ENCODE measurements at places on chromosomes 16 and 17.

DNA sequence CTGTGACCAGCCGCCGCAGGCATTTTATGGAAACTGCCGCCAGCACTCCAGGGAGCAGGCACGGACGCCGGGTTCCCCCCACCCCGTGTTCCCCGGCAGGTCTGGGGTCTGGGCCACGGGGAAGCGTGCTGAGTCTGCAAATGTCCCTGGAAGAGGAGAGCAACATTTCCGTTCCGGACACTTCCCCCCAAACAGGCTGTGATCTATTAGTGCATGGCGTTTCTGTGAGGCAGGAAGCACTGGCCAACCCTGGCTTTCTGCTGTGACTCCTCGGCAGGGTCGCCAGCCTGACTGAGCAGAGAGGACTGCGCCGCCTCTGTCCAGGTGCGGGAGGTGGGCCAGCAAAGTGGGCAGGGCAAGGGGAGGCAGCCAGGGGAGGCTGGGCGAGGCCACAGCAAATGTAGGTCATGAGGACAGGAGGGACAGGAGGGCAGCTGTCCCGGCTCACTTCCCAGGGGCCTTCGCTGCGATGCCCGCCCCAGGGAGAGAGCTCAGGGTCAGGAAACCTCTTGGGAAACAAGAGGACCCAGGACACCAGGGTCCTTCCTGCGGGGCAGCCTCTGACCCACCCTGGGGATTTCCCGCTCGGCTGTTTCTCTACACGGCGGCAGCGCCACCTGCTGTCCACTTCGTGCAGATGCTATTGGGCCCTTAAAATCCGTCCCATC is 9.5 kb downstream of the FOXF1 start:
- peak; percentile 80 for DNase-seq

DNA sequence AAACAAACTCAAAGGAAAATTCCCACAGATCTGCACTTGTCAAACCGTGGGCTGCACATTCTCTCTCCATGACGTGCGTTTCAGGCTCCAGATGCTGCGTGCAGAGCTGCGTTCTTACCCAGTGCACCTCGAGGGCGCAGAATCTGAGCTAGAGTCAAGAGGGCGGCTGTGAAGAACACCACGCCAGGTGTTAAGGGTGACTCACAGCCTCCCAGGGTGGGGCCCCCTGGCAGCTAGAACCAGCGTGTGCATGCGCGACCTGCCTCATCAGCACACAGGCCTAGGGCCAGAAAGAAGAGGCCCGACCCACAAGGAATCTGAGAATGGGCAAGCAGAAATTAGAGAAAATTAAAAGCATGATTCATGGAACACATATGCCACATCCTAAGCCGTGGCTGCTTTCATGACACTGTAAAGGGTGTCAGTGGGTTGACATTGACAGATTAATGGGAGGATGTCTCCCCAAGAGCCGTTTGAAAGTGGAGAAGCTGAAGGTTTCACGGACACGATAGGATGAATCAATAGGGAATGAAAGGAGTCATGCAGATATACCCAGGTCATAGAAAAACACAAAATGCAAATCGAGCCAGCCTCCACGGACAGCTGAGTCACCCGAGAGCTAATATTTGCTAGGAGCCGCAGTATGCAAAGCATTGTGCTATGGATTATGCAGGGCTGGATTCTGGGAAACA is 29.0 kb downstream of the MARCHF10 start:
- DNase-seq: peak; percentile 89

- no peak for DNase-seq
Measured at GRCh38 chr17:35218915-35219314, 24.0 kb upstream of the SLFN5 start.

DNA sequence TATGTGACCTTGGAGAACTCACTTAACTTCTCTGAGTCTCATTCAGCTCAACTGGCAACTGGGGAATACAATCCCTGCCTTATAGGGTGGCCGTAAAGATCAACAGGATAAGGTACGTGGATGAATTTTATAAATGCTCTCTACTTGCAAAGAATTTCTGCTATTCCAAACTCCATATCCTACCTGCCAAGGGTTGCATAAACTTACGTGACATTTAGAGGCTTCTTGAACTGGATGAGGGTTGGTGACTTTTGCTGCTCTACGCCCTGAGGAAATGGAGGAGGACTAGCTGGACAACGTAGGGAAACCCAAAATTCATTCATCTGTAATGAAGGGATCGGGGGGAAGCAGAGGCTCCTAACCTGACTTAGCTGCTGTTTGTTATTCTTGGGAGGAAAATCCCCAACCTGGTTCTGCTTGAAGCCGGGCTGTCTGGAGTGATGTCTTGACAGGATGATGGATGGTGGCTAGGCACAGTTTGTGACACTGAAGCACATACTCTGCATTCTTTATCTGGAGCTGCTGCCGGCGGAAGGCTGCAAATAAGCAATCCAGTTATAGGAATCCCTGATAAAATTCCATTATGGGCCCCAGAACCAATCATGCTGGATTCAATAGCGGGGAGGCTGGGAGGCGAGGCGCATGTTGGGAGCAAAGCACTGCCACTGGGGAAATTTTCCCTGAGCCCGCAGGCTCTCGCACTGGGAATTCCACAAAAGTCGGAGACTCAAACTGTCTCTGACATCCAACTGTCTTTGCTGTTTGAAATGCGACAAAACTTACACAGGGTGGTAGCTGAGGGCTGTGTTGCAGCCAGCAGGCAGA is 94.7 kb upstream of the SDK2 start:
- no peak for DNase-seq

DNA sequence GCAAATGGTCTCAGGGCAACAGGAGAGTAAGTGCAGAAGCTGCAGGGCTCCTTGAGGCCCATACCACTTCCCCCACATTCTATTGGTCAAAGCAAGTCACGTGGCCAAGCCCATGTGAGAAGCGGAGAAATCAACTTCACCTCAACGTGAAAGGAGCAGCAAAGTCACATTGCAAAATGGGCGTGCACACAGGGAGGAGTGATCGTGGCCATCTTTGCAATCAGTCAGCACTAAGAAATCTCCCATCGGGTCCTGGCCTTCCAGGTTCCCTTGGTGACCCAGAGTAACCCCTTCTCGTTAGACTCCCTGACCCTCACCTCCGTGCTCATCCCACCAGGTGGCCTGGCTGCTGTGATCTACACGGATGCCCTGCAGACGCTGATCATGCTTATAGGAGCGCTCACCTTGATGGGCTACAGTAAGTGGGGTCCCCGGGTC is 38.0 kb downstream of the SLC5A11 start:
- no peak for DNase-seq

DNA sequence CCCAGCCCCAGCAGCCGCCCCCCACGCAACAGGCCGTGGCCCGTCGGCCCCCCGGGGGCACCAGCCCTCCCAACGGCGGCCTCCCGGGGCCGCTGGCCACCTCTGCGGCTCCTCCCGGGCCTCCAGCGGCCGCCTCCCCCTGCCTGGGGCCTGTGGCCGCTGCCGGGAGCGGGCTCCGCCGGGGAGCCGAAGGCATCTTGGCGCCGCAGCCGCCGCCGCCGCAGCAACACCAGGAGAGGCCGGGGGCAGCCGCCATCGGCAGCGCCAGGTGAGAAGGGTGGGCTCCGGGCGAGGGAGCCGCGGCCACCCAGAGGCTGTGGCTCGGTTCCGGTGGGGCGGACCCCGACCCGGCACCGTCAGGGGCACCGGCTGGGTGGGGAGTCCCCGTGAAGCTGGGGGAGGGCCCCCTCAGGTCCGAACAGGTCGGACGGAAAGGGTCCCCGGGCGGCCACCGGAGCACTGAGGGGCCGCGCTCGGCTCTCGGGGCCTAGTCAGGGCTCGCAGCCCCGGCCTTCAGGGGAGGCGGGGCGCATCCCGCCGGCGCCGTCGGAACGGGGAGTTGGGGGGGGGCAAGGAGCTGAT is 583 bp downstream of the ATXN2L start:
- no peak for DNase-seq

DNA sequence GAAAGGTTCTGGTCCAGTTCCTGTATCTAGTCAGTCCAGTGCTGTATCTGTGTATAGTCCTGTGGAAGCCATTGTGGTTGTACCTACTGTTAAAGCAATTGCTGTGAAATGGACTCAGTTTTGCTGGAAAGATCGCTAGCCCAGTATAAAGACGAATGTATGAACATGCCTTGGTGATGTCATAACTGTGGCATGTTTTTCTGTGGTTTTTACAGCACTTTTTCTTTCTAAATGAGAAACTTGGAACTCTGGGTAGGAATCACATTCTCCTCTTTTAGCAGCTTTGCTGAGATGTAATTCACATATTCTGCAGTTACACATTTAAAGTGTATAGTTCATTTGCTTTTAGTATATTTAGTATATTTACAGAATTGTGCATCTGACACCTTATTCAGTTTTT is 58.1 kb downstream of the MAP2K4 start:
- DNase-seq: peak; percentile 62

Data from AG20443 (cell line).